ENCODE measurements at places on chromosomes 3 and 15.

- DNase-seq: no peak
Measured at GRCh38 chr3:119548341-119548740, 11.1 kb downstream of the CD80 start.

DNA sequence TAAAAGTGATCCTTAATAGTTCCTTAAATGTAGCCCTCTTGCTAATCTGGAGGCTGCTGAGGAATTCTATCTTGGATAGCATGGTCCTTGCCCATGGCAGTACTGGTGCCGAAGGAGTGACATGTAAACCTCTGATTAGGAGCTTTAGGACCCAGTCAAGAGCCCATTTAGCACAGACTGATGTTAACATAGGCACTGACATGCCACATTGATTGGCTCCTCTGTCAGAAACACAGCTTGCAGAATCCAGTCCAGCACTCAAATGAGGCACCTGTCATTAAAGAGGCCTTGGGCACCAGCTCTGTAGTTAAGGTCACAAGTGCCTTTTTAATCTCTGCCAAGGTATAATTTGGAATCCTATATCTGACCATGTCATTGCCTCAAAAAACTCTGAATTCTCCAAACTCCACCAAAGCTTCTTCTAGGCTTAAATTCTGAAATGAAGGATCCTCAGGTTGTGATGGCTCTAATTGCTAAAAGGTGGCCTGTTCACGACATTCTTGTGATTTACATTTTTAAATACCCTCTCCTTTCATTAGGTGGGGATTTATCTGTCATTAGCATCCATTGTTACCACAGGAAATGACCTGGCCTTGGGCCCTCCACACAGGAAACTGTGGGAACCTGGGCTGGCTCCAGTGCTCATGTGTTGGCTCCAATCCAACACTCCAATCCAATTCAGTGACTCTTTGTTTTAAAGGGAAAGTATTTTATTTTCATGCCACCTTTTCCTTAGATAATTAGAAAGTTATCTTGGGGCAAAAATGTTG lies 57.3 kb upstream of the RNF7 start:
- no peak for DNase-seq

DNA sequence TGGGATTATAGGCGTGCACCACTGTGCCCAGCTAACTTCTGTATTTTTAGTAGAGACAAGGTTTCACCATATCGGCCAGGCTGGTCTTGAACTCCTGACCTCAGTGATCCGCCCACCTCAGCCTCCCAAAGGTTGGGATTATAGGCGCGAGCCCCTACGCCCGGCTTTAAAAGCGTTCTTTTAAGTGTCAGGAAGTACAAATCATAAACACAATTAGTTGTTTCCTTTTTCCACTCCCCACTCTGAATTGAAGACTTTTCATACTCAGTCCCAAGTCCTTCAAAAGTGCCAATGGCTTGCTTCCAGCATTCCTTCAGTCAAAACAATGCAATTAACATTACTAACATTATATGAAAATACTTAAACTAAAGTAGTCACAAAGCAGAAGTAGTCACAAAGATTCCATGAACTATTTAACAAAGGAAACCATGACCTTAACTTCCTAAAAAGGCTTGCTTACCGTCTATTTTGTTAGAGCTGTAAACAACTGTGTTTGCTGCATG lies 8.1 kb downstream of the WDR82 start:
- no peak for DNase-seq

DNA sequence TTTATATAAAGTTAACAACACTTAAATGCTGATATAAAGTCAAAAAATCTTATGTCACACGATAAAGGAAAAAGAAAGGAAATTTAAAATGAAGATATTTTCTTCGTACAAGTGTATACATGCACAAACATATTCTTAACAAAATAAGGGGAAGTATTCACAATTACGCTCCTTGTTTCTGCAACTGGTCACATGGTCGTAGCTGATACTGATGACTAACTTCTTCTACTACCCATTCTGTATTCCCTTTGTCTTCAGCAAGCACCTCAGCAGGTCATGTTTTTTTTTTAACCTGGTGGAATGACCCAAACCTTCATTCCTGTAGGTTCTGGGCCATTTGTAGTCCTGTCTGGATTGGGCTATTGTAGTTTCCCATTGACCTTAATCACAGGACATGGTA lies 30.0 kb upstream of the CMTM8 start:
- DNase-seq: no peak

GRCh38 chr3:150324245-150324644 lies 83.9 kb upstream of the TSC22D2 start:
- DNase-seq: no peak

DNA sequence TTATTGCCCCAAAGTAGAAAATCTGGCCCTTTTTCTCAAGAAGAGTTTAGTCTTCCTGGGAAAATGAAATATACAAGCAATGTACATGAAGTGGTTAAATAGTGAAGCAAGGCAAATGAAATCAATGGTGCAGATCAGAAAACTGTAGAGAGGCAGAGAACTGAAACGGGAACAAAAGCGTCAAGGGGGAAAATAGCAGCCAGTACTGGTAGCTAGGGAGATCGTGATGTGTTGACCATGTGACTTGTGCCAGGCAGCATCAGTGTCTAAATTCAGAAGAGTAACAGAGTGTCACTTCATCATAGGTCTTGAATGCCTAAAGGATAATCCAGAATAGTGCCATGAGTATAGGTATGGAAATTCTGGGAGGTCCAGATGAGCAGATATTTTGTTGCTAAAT lies 163.1 kb downstream of the CHL1 start:
- no peak for DNase-seq

DNA sequence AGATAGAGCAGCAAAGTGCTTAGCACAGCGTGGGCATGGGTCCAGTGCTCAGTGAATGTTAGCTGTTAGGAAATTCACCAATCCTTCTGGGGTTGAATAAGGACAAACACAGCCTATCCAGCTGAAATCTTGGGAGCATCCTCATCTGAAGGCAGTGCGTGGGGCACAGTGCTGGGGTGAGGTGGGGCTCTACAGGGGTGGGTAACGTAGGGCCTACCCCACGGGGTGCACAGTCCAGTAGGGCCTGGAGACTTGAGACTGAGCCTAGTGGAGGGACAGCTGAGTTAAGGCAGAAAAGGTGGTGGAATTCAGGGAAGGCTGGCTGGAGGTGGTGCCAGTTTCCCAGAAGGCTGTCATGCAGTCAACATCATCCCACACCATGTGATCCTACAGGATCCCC lies 73.0 kb downstream of the ISG20 start:
- DNase-seq: no peak

DNA sequence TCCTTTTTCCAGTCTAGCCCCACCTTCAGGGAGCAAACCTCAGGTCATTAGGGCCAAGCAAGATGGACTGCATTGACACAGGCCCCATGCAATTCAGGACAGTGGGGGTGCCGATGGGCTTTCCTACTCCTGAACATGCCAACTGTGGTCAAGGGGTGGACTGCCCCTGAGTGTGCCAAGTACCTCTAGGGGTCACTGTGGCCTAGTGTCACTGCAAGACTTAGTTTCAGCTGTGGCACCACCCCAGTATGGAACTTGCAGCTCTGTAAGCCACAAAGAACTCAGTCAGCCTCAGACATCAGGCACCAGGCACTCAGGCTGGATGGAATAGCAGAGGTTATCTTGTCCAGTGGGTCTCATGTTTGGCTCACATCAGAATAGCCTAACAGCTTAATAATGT lies 32.3 kb downstream of the EXOG start:
- DNase-seq: no peak

DNA sequence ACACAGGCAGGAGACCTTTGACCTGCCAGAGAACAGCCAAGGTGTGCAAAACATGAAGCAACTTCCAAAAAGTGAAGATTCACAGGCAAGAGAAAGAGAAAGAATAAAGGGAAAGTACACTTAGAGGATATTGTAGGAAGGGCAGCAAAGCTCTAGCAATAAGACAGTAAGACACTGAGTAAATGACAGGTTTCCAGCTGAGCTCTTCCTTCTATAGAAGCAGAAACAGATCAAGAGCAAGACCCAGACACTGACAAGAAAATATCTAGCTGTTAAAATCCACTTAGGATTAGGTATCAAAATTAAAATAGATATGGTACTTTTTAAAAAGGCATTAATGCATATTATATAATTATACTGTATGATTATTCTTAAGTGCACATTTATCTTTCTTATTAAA lies 333.4 kb downstream of the RAP2B start:
- no peak for DNase-seq

GRCh38 chr3:87468235-87468634 lies 191.9 kb upstream of the POU1F1 start:
- no peak for DNase-seq

DNA sequence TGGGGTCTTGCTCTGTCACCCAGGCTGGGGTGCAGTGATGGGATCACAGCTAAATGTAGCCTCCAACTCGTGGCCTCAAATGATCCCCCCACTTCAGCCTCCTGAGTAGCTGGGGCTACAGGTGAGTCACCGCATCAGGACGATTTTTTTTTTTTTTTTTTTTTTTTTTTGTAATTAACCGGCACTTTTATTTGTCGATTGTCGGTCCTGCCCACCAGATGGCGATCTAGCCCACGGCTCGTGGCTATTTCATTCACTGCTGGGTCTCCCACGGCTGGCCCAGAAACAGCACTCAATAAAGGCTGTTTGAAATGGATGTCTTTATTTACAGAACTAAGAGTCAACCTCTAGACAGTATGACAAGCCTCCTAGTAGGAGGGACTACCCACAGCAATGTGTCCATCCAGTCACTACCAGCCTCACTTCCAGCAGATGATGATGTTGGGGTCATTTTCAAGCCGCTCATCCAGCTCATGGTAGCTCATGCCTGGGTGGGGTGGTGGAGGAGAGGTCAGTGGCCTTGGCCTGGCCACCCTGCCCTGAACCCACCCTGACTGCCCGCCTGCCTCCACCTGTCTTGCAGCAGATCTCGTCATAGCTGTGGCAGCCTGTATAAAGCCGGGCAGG lies 1.8 kb upstream of the ZMYND10 start:
- DNase-seq: peak; percentile 73

DNA sequence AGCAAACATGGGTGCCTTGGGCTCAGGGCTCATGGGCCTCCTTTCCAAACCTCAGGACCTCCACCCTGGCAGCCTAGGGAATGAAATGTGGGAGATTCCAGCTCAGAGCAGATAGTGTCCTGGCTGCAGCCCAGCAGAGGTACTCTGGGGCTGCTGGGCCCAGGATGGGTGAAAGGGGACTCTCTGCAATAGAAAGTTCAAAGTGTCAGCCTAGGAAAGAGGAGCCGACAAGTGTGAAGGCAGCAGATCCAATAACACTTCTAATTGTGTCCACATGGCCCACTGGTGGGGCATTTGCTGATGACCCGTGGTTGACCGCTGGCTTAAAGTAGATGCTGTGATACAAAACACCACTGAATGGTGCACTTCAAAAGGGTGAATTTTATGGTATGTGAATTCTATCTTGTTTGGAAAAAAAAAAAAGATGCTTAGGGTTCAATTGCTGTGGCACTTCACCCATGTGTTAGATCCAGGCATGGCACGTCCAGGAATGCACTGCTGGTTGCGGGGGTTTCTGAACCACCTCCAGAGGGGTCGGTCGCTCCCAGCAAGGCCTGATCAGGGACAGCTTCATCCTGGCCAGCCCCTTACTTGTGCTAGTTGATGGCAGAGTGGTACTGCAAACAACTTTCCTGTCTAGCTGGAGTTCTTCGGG lies 20.9 kb downstream of the AMOTL2 start:
- no peak for DNase-seq

DNA sequence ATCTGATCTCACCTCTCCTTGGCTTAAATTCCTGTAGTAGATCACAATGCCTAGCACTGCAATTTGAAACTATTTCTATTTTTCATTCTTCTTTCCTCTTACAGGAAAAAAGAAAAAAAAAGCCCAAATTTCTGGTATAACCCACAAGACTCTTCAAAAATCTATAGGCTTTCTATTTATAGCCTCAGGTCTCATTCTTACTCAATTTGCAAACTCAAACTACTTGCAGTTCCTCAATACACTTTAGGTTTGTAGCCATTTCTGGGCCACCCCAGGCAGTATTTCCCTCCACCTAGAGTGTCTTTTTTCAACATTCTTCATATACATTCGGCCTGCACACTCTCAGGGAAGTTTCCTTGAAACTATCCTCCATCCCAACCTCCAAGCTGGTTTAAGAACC lies 169.0 kb downstream of the TBC1D5 start:
- no peak for DNase-seq

DNA sequence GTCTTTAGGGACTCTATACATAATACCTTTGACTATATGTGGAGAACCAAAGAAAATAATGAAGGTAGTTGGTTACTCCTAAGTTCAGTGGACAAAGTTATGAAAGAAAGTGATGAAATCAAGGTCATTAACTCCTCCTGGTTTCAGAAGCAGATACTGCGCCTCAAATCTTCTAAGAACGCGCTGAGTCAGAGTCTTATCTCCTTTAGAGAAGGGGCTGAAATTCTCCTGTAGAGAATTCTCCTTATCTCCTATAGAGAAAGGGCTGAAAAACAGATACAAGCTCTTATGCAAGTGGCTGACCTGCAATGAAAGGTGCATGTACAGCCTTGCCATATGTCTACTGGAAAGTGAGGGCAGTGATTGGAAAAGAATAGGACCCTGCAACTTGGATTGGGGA lies 824.2 kb downstream of the NSUN3 start:
- no peak for DNase-seq

DNA sequence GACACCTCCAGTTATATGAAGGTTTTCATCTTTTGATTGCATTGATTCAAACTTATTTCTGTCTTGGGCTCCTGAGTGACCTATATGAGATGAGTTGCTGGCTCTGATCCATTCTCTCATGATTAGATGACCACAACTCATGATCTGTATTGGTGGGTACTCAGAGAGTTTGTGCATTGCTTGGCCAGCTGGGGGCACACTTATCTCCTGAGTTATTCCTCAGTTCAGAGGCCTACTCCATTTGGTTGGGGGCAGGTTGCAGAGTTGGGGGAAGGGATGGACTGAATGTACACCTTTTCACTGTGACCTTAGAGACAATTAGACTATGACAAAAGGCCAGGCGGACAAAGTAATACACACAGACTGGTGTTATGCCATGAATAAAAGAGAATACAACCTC lies 166.2 kb upstream of the SEMA6D start:
- DNase-seq: no peak
